NCI-H2081 treated with DMSO at 0.1 percent for 48 hours (cell line): ENCODE measurements at places on chromosomes 16 and 17.
A peak's percentile ranks its signal among the peaks of the same experiment; 100 is the strongest.

- no peak for DNase-seq
Measured at GRCh38 chr17:40063187-40063771, 514 bp downstream of the THRA start.

GRCh38 chr16:23362460-23363317 lies 60.6 kb downstream of the SCNN1B start:
- DNase-seq: no peak

DNA sequence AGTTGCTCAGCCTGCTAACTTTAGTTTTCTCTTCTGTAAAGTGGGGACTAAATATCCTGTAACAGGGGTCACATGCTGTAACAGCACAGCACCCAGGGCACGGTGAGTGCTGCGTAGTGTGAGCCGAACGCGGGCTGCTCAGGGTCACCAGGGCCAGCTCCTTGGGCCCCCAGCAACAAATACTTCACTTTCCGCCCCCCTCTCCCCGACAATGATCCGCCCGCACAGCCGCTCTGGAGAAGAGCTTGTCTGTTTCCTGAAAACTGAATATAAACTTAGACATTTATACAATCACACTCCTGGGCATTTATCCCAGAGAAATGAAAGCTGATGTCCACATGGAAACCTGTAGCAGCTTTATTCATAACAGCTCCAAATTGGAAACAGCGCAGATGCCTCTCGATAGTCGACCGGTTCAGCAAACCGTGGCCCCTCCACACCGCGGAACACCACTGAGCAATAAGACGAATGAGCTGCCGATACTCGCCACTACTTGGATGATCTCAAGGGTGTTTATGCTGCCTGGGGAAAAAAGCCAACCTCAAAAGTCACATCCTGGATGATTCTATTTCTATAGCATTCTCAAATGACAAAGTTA lies 267.2 kb downstream of the PARN start:
- no peak for DNase-seq

DNA sequence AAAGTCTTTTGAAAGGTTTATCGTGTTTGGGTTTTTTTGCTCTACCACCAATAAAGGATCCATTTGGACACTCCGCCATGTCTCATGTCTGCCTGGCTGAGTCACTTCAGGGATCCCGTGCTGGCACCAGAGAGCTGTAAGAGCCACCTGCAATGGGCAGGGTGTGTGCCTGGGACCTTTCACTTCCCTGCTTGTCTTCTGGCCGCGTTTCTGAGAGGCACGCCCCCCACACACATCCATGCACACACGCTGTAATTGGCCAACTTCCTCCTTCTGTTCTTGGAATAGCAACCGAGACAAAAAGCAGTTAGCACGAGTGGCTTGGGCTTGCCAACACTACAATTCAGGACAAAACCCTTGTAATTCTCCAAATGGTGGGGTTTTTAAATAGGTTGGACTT lies 9.8 kb upstream of the SOST start:
- no peak for DNase-seq

DNA sequence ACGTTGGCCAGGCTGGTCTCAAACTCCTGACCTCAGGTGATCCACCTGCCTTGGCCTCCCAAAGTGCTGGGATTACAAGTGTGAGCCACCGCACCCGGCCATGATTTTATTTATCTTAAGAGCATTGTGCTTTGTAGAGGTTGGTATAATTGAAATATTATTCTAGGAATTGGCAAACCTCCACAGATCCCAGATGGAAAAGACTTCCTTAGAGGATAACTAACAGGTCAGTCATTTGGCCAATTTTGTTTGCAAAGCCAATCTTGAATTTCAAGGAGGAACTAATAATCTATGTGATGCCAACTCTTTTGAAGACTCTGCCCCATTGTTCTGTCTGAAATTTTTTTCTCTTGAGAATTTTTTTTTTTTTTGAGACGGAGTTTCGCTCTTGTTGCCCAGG lies 46.7 kb upstream of the SLC5A10 start:
- DNase-seq: no peak

- DNase-seq: no peak
Measured at GRCh38 chr16:5605404-5605803, 507.8 kb upstream of the EEF2KMT start.

- no peak for DNase-seq
Measured at GRCh38 chr17:43467981-43468581, 15.7 kb upstream of the DHX8 start.

- no peak for DNase-seq
Measured at GRCh38 chr17:10107316-10108165, 90.9 kb downstream of the GAS7 start.

- no peak for DNase-seq
Measured at GRCh38 chr17:72400488-72400827, 279.6 kb downstream of the SOX9 start.

GRCh38 chr17:2841606-2842005 lies 45.4 kb downstream of the RAP1GAP2 start:
- no peak for DNase-seq

DNA sequence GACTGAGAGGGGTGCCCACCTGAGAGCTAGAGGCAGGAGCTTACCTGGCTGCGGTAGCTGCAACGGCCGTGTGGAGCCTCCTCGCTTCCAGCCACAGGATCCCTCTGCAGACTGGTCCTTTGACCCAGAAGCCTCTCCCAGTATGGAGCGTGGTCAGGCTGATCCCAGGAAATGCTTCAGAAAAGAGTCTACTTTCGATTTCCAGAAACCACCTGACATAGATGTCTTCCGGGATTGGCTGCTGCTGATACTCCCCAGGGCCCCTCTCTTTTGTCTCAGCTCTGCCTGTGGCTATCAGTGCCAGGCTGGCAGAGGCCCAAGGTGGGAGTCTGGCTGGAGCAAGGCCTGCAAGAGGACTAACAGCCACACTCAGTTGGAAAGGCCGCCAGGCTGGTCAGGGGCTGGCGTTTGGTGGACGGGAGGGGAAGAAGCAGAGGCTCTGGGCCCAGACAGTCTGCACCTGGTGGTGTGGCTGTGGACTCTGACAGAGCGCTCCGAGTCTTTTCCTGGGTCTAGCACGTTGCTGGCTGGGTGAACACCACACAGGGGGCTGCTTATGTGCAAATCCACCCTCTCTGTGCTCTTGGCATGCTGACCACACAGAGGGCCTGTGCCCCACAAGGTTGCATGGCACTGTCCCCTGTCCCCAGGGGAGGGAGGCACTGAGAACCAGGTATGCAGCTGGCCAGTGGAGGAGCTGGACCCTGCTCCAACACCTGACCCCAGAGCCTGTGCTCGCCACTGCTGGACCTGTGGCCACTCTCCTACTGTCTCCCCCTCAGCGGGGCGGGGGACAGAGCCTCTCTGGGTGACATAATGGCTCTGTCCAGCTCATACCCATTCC lies at the start of gene LGALS3BP:
Gene LGALS3BP, minus strand, starts transcription at position 144 of the 844 bp plus-strand sequence. CDS start 2,732 bp downstream, outside the sequence.
- peak; percentile 97 for DNase-seq

DNA sequence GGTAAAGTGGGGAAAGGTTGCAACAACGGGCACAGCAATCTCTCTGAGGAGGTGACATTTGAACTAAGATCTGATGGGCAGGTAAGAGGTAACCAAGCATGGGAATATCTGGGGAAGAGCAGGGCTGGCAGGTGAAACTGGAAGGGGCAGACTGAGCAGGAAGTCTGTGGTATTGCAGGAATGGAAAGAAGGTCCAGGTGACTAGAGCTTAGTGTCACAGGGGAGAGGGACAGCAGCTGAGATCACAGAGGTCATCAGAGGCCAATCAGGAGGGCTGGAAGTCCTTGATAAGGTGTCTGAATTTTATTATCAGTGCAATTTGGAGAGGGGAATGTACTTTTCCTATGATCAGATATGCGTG lies 73.3 kb upstream of the DHX40 start:
- DNase-seq: no peak

DNA sequence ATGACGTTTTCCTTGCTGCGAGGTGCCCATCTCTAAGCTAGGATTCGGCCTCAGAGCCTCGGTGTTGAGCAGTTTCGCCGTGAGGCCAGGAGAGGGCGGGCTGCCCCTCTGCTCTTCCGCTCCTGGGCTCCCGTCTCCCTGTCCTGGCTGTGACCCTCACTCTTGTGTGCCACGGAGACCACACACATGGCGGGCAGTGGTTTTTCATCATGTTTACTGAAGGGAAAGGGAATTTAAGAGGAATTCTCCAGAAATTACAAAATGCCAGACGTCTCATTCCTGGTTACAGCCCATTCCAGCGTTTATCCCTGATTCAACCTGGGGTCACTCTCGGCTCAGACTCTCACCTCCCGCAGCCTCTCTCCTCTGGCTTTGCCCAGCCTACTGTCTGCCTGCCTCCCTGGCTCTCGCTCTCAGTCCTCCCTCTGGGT lies 96.8 kb upstream of the ELAC2 start:
- no peak for DNase-seq

DNA sequence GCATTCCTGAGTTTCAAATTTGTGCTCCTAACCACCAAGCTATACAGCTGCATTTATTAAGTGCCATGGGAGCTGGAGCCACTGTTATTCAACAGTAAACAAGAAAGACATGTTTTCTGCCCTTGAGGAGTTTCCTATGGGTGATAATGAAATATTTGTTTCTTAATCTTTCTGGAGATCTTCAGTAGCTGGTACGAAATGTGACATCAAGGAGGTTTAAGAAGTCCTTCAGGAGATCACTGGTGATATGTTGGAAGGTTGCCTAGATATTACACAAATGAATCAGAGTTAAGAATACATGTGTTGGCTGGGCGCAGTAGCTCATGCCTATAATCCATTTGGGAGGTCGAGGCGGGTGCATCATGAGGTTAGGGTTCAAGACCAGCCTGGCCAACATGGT lies 14.9 kb downstream of the RHOT1 start:
- no peak for DNase-seq

DNA sequence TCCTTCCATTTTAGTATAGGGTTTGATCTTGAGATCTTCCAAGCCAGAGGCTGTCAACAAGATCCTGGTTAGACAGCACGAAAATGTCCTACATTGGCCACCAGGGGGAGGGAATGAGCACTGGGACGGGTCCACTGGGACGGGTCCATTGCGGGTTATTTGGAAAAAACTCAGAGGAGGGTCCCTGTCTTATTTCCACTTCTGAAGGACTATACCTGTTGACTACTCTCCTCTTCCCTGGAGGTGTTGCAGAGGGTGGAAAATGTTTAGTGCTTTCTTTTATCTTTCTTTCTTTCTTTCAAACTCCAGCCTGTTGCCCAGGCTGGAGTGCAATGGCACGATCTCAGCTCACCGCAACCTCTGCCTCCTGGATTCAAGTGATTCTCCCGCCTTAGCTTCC lies 2.5 kb downstream of the TTLL6 start:
- DNase-seq: no peak

GRCh38 chr17:18074566-18075272 lies 13.0 kb upstream of the DRG2 start:
- DNase-seq: no peak

GRCh38 chr16:78894886-78895285 lies 705.7 kb downstream of the MAF start:
- no peak for DNase-seq

DNA sequence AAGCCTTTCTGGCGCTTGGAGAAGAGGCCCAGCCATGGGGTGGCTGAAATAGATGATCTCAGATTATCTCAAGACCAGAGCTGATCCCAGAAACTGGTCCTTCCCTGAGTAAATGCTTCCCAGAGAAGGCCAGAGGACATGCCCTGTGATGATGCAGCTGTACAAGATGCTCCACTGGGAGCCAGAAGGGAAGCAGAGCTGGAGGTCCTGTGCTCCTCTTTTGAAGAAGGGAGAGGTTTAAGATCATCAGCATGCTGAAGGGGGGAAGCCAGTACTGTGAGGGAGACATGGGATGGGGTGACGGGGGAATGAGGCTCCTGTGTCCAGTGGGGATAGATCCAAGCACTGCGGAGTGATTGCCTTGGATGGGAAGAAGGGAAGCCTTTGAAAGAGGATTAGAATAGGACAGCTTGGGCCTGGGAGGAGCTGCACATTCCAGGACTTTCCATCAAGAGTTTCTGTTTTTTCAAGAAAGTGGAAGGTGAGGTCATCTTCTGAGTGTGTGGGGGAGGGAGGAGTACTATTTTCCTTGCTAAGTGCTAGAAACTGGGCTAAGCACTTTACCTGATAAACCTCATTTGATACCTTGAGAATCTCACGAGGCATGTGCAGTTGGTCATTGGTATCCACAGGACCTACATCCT lies 16.4 kb upstream of the ALOX15B start:
- no peak for DNase-seq

DNA sequence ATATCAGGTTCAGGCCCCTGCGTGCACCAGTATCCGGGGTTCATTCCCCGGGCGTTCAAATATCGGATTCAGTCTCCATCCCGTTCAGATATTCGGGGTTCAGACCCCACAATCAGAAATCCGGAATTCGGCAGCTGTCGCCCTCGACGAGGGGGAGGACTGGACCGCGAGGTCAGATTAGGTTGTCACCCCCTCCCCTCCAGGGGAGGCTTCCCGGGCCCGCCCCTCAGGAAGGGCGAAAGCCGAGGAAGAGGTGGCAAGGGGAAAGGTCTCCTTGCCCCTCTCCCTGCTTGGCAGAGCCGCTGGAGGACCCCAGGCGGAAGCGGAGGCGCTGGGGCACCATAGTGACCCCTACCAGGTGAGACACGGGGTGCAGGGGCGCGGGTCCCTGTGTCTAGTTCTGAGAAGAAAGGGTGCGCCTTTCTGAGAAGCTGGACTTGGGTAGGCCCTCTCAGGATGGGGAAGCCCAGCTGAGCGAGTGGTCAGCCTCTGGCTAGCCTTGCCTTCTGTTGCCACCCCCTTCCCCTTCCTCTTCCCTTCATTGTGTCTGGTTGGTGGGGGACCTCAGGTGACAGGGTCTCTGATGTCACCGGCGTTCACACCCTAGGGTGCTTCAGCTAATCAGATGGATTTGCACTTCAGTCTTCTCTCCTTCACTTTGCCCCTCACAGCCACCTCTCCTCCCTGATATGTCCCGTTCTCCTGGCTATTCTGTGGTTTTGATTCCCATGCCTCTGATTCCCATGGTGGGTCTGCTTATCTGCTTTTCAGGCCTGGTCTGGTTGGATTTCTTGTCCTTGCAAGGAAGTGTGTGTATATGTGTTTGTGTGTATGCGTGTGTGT lies 844 bp downstream of the TAOK2 start:
- no peak for DNase-seq

GRCh38 chr17:69144331-69145255 lies 2.9 kb upstream of the ABCA6 start:
- DNase-seq: no peak

- no peak for DNase-seq
Measured at GRCh38 chr16:74700438-74701225, at the start of gene MLKL. TSS of gene MLKL (minus strand) at chr16:74700862. CDS start at chr16:74695757, 5,105 bp downstream.

GRCh38 chr17:45906927-45907622 lies 12.7 kb downstream of the MAPT start:
- no peak for DNase-seq

- DNase-seq: no peak
Measured at GRCh38 chr17:60135951-60136666, 13.7 kb upstream of the CA4 start.

- peak; percentile 20 for DNase-seq
Measured at GRCh38 chr16:68954911-68955635, 111.7 kb downstream of the TANGO6 start.
